Amygdala (tissue), 56 donors: ENCODE measurements at places on chromosomes 2 and 18.

DNA sequence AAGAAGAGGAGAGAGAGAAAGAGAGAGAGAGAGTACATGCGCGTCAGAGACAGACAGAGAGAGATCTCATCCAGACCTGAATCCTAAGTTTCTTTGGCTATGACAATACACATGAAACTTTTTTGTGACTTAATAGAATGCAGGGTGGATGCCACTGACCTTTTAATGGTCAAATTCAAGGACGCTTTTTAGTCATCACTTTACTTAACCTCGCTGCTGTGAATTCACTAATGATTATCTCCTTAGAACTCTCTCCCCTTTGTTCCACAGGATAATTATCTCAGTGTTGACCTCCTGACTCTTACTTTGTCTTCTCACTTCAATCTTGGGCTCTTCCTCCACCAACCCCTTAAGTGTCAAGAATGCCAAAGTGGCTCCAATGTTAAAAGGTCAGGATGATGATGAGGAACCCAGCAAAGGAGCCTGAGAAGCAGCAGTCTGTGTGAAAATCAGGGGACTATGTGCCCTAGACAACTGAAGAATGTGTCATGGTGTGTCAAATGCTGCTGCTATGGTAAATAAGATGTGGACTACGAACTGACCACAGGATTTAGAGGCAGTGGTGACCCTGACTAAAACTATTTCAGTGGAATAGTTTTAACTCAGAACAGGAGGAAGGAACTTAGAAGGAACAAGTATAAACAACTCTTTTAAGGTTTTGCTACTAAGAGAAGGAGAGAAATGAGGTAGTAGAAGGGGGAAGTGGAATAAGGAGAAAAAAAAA is 382.1 kb downstream of the ZEB2 start:
- DNase-seq: no peak

GRCh38 chr2:48482313-48482712 is 47.6 kb upstream of the STON1 start:
- DNase-seq: no peak

- DNase-seq: no peak
Observed at GRCh38 chr2:65608466-65608865, 176.1 kb upstream of the SPRED2 start.

GRCh38 chr2:240508832-240509545 is 48.8 kb downstream of the ANKMY1 start:
- DNase-seq: no peak

DNA sequence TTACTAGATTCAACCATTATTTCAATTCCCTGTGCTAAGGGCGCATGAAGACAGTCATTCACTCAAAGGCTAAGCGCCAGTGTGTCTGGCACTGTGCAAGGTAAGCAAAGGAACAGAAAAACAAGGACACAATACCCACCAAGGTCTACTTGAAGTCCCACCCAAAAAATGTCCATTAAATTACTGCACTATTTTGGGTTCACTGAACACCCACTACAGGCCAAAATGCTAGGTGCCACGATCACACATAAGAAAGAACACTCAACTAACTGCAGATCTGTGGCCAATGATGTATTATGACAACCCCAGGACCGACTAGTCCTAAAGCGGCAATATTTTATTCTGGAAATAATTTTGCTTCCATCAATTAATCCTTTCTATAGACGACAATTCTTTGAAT is 1.8 kb downstream of the TMEM131 start:
- no peak for DNase-seq

DNA sequence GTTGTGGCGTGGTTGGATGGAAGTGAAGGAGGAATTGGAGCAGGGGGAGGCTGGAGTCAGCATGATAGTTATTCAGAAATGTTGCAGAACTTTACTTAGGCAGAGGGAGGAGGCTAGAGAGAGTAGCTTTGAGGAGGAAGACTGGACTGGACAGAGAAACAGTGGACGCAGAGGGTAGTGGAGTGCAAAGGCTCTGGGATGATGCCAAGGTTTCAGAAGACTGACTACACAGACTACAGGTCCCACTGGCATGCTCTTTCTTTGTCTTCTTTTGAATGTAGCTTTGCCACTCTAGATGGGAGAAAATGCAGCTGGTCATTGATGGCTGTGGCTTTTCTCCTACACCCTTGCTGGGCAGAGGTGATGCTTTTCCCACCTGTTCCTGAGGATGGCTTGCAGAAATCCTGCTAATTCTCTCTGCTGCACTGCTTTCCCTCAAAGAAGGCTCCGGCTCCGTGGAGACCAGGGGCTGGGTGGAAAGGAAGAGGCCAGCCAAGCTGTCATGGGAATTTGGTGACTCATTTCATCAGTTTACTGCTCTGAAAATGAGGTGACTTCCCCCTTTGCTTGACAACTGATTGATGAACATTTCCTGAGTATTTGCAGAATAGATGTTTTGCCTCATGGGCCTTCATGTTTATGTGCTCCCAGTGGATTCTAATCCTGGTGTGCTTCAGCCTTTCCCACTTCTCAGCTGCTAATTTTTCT is 42.4 kb downstream of the MEIS1 start:
- no peak for DNase-seq

DNA sequence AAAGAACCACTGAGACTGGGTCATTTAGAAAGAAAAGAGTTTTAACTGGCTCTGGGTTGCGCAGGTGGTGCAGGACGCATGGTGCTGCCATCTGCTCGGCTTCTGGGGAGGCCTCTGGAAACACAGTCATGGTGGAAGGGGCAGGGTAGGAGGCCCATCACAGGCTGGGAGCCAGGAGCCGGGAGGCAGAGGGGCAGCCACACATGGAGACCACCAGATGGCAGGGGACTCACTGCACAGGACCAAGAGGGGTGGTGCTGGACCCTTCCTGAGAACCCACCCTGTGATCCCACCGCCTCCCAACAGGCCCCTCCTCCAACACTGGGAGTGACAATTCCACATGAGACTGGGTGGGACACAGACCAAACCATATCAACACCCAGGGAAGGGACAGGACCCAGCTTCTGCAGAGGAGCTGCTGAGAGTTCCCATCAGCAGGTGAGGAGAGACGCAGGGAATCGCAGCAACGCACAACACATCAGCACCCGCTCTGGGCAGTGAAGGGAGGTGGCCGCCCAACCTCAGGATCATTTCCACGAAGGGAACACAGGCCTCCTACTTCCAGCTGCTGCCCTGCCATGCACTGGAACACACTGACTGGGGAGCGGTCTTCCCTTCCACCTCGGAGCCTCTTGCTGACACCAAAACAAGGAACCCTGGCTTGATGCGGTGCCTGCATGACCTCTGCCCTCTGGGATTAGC is 130.7 kb downstream of the TPO start:
- DNase-seq: no peak

- DNase-seq: no peak
Observed at GRCh38 chr2:46013726-46014125, 283.5 kb upstream of the EPAS1 start.

DNA sequence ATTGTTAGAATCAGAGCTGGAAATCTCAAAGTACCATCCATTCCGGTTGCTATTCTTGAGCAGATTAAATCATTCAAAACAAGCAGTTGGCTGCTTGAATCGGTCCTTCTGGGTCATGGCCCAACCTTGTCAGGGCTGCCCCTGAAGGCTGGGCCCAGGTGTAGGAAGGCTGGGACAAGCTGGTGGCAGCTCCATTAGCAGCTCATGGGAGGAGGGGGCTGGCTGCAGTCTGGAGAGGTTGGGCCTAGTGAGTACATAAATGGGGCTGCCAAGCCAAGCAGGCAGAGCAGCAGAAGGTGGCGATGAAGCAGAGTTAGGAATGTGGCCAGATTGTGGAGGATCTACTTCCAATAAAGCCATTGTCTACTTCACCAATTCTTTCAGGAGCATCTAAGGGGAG is 81.4 kb downstream of the ADCYAP1 start:
- no peak for DNase-seq

DNA sequence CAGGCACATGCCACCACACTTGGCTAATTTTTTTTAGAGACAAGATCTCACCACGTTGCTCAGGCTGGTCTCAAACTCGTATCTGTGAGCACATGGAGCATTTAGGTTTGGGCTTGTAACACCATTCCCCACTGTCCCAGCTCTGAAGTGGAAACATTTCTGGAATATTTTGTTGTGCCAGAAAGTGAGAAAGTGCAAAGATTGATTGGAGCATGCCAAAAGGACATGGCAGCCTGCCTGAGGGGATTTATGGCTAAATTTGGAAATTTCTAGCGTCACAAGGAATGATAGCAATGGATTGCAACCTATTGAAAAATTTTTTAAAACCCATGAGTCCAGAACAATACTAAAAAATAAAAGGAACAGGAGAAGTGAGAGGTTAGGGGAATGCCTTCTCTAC is 136.8 kb downstream of the ESCO1 start:
- no peak for DNase-seq

DNA sequence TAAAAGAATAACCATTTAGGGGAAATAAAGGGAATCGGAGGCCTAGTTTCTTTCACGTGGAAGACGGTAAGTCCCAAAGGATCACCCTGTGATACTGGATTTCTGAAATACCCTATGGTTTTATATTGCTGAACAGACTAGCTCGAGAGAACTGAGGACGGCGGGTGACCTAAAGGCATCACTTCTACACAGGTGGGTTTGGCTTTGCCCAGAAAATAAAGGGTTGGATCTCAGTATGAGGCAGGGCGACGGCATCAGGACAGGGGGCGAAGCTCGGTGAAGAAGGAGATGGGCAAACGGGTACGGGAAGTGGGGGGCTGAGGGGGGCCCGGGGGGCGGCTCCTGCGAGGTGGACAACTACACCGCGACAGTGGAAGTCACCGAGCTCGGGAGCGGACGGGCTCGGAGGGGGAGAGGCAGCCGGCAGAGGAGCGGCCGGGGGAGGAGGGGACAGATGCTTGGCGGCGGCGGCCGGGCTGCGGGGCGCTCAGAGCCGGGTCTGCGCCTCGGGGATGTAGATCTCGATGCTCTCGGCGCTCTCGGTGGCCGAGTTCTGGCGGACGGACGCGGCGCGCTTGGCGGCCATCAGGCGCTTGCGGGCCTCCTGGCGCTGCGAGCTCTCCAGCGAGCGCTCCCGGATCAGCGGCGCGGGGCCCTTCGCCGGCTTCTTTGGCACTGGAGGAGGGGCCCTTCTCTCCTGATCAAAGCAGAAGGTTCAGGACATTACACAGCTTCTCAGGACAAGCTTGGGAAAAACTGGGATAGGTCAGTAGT is 48.9 kb downstream of the TGIF1 start:
- DNase-seq: no peak

DNA sequence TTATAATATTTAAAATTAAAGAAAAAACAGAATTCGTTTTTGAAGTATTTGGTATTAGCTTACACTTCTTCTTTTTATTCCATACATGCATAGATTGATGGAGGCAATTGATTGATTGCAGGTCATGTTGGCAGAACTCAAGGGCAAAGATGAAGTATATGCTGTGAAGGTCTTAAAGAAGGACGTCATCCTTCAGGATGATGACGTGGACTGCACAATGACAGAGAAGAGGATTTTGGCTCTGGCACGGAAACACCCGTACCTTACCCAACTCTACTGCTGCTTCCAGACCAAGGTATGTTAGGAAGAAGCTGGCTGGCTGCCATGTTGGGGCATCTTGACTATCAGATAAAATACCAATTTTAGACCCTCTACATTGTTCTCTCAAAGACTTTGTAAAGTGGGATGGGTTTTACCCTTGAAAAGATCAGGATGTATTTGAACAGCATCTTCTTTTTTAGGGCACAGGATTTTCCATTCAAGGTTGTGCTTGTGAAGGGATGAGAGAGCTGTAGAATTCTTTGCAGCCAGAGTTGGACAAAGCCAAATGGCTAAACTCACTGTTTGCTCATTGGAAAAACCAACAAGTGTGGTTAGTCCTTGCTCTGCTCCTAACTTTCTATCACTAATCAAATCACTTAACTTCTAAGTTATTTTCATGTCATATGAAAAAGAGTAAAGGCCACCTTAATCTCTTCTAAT is 286.8 kb upstream of the EPAS1 start:
- DNase-seq: no peak

DNA sequence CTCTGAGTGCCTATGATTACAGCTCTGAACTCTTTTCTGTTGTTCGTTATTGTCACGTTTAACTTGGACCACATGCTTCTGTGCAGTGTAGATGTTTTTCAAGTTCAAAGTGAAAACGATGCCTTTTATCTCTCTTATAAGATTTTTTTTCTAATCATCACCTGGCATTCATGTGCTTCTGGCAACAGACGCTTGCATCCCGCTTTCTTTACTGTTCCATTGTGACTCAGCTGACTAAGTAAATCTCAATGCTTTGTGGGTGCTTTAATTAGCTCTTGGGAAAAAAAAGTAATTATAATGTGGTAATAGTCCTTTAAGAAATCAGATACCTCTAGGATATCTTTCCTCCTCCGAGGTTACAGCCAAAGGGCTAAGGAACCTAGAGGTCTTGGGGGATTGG is 31.2 kb upstream of the RMP24 start:
- no peak for DNase-seq

DNA sequence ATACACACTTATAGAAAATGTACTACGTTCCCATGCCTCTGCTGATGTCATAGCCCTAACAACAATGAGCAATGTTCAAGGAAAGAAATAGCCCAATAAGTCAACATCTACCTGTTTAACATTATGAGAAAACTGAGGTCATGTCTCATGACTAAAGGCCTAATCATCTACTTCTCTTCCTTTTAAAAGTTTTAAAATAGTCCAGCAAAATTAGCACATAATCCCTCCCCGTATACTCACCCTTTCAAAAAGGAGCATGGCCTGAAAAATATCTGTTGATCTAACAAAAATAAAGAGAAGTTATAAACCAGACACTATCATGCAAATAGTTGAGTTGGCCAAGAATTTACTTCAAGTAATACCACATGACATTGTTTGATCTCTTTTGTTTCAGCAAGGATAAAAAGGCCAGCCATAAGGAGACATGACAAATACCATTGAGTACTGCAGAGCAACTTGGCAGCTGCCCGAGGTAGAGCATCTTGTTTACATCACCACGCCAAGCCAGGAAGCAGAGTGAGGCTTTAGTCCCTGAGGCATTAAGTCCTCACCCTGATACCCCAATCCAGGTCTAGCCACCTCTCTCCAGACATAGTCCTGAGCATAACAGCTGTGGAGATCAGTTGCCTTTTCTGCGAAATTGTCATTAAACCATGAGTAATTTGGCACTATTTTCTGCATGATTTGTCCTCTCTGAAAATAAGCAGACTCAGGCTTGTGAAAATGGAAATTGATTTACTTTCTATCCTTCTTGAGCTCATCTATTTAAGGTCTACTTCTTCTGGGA is 137.4 kb upstream of the ETAA1 start:
- no peak for DNase-seq

DNA sequence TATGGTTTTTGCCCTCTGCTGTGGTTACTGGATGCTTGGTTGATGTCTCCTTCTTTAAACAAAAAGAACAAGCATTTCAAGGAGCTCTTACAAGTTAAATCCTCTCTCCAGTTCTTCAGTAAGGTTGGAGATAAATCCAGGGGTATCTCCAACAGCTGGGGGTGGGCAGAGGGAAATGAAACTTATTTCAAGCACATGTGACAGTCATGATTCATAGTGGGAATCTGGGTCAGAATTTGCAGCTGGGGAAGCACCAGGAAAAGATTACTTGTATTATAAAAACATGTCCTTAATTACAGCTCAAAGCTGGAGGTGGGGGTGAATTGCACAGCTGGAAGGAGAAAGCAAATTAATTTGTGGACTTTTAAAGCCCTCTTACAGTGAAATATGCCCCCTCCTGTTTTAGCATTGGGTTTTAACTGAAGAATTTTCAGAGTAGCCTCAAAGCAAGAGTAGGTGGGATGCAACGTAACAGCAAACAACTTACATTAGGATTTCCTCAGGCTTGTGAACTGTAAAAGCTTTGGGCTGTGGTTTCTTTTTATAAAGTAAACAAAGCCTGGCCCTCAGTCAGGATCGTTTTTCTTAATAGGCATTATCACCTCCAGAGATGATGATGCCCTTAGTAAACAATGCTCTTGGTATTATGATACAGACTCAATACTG is 596.4 kb downstream of the NYAP2 start:
- no peak for DNase-seq

- peak; percentile 7 for DNase-seq
Observed at GRCh38 chr2:216519154-216519762, 20.6 kb downstream of the RPL37A start.
